ENCODE measurements at places on chromosomes 12 and 14. TPM values are rescaled to one million over a fixed set of nuclear protein-coding genes. Genes with fewer than 3 reads are reported as not detected.

BRI3BP gene
- 44.0 TPM for total RNA-seq

GNB3 gene
- not detected for total RNA-seq

OTX2 gene
- not detected for total RNA-seq

EML1 gene
- not detected for total RNA-seq

VRTN gene
- 4.1 TPM for total RNA-seq

HIP1R gene
- 131 TPM for total RNA-seq

NANOG gene
- total RNA-seq, result not detected

GRCh38 chr14:93685121-93685895 is 103.0 kb downstream of the PRIMA1 start:
- DNase-seq, result no peak

GRCh38 chr12:122412851-122413433 is 9.5 kb downstream of the CLIP1 start:
- no peak for DNase-seq

DNA sequence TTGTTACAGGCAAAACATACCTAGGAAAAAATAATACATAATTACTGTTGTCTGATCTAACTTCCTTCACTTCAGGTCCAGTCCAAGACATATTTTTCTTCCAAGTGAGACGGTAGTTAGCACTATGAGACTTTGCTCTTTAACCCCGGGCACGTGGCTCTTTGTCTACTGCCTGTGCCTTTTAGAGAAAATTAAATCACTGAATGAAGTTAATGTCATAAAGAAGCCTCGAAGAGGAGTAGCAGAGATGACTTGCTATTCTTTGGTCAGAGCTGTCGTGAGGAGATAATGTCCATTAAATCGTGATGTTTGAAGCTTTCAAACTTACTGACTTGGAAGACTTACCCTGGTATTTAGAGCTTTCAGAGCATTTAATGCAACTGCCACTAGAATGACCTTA is 8.7 kb downstream of the TESPA1 start:
- DNase-seq, result no peak

DNA sequence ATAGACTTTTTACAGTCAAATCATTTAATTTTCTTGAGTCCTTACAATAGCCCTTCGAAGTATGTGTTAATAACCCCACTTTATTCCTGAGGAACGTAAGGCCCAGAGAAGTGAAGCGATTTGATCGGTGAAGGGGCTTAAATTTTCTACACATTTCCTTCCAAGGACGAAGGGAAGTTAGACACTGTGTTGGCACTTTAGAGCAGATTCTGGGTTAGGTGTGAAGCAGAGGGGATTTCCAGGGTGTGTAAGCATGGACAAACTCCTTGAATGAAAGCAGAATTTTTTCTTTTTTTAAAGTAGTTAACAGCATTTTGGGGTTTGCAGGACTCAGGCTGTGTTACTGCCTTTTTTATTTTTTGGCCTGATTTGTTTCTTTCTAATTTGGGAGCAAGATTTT is 38.9 kb downstream of the PRORP start:
- DNase-seq, result no peak

GRCh38 chr12:108282676-108283075 is 56.4 kb downstream of the CMKLR1 start:
- no peak for DNase-seq

DNA sequence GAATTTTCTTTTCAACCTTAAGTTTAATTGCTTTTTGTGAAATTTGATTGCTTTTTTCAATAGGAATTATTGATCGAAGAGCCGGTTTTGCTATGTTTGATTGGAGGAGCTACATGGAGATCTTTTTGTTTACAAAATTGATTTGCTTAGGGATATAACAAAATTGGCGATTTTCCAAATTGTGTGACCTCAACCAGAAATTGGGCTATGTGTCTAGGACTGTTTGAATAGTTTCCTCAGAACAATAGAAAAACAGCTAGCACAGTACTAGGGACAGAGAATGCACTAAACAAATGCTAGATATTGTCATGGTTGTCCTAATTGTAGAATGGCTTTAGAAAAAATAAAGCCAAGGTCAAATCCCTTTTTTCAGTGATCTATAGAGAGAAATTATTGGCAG is 2.4 kb downstream of the SLC17A8 start:
- no peak for DNase-seq

DNA sequence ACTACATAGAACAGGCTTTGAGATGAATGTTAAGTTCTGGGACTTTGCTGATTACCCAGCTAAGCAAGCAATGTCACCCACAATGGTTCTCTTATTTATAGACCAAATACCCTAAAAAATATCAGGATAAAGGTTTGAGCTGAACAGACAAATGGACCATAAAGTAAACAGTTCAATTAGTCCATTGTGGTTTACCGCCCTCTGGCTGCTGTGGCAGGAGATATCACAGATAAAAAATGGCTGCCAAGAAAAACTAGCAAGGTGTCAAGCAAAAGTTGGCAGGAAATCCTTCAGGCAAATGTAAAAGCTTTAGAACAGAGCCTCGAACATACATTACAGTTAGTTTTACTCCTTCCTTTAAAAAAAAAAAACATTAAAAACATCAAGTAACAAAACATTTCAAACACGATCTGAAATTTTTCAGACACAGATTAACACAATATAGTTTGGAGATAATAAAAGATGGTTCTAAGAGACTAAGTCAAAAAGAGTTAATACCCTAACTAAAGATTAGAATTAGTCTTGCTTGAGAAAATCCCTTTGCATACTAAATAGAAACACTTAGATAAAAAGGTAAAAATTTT is 41.3 kb downstream of the MED13L start:
- DNase-seq, result peak; percentile 60

GRCh38 chr14:100988011-100988410 is 84.5 kb upstream of the RTL1 start:
- DNase-seq, result peak; percentile 4

DNA sequence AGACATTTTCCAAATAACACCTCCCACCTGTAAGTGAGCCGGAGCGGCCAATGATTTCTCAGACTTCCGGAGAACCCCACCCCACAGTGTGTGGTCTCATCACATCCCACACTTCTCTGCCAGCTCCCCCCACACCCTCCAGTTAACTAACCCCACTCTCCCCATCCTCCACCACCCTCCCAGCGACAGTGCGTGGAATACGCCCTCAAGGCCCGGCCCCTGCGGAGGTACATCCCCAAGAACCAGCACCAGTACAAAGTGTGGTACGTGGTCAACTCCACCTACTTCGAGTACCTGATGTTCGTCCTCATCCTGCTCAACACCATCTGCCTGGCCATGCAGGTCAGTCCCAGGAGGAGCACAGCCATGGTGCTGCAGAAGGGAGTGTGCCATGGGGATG is 184.4 kb upstream of the FKBP4 start:
- DNase-seq, result no peak

DNA sequence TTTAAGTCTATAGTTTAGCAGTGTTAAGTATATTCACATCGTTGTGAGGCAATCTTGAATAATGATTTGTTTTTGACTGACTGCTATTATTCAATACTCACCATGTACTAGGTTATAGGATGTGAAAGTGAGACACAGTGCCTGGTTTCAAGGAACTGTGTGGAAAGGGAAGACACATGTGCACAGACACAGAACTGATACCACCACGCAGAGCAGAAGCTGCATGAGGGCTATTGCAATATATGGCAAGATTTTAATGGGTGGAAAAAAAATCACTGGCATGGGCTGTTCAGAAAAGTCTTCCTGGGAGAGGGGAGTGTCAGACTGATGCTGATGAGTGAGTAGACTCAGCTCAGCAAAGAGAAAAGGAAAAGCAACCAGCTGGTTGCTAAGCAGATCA is 10.4 kb downstream of the SLC7A8 start:
- no peak for DNase-seq

All from HT-29 (cell line).